ENCODE measurements at places on chromosomes 16 and 17.

GRCh38 chr17:64277831-64278562, 14.9 kb upstream of the TEX2 start:
- DNase-seq: no peak

DNA sequence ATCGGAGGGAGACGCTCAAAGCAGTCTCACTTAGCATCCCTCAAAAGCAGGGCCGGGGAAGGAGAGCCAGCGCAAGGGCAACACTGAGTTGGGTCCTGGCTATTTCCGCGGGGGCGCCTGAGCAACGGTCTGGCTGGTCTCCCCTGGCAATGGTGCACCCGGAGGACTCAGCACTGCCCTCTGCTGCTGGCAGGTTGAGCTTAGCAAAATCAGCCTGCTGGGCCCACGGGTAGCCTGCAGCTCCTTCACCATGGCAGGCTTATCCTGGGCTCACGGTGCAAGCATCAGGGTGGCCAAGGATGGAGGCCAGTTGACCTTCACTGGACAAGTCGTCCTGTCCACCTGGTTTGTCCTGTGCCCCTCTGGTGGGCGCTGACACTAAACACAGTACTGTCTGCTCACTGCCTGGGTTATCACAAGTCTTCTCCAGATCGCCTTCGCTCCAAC, 14.4 kb upstream of the ALDH3A1 start:
- DNase-seq: no peak

DNA sequence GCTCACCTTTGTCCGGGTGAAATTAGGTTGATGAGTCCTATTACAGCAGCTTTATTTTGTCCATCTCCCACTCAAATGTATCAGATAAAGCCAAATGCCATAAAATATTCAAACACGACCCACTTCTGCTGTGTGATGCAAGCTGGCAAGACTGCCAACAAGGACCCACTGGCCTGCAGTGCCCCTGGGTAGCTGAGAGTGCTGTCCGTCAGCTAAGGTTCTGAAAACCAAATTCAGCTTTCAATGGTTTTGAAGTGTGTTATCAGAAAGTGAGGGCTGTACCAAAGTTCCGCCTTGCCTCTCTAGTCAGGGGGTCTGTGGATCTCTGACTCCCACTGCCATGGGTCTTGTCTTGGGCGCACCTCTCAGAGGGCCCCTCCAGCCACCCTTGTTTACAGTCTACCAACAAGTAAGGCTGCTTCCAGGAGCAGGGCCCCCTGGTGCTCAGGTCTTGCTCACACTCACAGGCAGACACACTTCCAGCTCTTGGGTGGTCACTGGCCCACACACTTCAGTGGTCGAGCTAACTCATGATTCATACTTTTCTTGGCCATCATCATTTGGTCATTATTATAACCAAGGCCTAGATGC, 10.5 kb upstream of the CCDC182 start:
- DNase-seq: no peak

DNA sequence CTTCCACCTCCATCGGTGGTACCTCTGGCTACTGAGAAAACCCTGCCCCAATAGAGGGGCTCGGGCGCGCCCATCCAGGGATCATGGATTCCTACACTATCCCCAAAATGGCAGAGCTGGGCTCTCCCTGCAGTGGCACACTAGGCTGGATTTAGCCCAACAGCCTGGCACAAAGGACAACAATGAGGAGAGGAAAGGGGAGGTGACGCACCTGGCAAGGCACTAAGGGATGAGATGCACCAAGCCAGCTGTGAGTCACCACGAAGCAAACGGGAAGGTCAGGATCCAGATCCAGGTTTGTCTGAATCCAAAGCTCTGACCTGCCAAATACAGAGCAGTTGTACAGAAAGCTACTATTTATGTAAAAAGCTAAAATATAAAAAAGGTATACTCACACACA, 18.1 kb downstream of the UBE2O start:
- no peak for DNase-seq

DNA sequence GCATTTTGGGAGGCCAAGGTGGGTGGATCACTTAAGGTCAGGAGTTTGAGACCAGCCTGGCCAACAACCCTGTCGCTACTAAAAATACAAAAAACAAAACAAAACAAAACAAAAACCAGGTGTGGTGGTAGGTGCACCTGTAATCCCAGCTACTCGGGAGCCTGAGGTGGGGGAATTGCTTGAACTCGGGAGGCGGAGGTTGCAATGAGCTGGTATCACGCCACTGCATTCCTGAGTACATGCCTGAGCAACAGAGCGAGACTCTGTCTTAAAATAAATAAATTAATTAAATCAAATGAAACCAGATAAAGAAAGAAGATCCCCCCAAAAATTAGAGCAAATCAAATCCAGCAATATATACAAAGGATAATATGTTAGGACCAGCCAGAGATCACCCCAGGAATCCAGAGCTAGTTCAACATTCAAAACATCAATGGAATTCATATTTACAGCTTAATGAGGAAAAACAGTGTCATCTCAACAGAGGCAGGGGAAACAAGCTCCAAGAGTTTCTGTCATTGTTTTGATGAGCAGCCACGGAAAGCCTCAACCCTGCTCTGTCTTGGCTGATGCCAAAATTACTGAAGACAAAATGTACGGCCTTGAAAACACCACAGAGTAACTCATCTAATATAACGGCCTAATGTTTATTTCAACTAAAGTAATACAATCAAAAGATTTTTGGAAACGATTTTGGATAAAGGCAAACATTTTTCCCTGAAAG, 3.7 kb downstream of the PEMT start:
- DNase-seq: no peak

DNA sequence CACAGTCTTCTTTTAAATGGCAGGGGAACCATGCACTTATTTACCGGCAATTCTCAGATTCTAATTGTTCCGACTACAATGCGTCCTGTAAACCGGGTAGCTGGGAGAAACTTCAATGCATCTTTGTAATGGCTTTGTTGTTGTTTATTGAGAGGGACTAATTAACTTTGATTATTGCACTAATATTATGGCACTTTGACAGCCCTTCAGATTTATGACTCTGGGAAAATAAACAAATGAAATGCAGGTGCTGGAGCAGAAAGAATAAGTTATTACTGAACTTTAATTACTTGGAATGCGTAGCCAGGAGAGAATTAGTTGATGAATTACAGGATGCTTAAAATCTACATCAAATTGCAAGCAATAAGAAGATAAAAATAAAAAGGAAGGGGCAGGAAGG, 77.0 kb downstream of the WWOX start:
- no peak for DNase-seq

DNA sequence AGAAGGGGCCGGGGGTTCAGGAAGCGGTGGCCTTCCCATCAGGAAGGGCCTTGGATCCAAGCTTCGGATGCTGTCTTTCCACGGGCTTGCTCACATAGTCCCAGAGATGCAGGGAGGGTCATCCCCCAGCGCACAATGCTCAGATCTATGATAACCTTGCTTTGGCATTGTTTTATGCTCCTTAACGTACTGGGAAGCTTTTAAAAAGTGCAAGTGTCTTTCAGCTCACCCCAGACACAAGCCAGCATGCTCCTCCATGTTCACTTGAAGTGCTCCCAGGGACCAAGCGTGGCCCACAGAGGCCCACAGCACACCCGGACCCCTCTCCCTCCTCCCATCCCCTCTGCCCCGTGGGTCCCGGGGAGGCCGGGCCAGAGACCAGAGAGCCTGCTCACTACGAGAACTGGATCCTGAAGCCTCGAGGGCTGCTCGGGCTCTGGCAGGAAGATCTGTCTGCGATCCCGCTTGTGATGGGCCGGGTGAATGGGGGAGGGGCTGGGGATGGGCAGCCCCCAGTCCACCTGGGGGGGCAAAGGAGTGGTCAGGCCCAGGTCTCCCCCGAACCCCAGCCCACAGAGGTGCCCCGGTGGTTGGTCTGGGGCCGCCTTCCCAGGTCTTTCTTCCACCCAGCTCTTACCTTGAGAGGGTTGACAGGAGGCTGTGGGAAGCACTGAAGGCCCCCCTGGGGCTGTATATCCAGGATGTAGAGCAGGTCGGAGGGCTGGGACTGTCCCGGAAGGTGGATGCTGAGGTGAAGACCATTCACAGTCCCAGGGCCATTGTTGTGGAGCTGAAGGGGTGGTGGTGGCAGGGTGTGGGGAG, 11.8 kb upstream of the FAM171A2 start:
- DNase-seq: no peak

Data from GM12864 (cell line).